ENCODE measurements at places on chromosomes 3 and 15. TPM values are rescaled to one million over a fixed set of nuclear protein-coding genes. Genes with fewer than 3 reads are reported as not detected.

Gene RLBP1
- total RNA-seq = not detected

GRCh38 chr15:38996111-38996631 is 431.6 kb upstream of the RASGRP1 start:
- peaks cover 4% of the 10 kb centered on the region for H3K4me1 ChIP-seq
- peaks cover 2% of the 10 kb centered on the region for H3K27me3 ChIP-seq
- no peak overlapping the region for H3K27ac ChIP-seq
- no peak overlapping the region for H3K4me3 ChIP-seq
- no peaks in the 10 kb centered on the region for H3K36me3 ChIP-seq

- no peaks in the 10 kb centered on the region for H3K4me1 ChIP-seq
- DNase-seq = no peak
- no peaks in the 10 kb centered on the region for H3K36me3 ChIP-seq
These were observed 43.0 kb downstream of the CGNL1 start for GRCh38 chr15:57419335-57419734.

DNA sequence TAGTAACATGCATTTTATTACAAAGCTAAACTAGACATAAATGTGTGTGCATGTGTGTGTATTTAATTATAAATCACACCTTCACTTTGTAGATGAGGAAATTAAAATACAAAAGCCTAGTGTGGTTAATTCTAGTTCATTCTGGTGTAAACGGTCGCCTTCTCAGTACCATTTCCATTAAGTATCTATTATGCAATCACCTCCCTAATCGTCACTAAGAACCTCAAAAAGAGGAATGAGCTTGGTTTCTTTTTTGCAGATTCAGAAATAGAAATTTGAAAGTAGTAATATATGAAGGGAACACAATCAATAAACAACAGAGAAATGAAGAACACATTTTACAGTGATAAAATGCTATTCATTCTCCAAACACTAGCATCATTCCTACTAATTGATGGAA is 233.2 kb downstream of the ZBBX start:
- no peaks in the 10 kb centered on the region for H3K27me3 ChIP-seq
- no peak overlapping the region for H3K4me3 ChIP-seq
- no peak for DNase-seq

DNA sequence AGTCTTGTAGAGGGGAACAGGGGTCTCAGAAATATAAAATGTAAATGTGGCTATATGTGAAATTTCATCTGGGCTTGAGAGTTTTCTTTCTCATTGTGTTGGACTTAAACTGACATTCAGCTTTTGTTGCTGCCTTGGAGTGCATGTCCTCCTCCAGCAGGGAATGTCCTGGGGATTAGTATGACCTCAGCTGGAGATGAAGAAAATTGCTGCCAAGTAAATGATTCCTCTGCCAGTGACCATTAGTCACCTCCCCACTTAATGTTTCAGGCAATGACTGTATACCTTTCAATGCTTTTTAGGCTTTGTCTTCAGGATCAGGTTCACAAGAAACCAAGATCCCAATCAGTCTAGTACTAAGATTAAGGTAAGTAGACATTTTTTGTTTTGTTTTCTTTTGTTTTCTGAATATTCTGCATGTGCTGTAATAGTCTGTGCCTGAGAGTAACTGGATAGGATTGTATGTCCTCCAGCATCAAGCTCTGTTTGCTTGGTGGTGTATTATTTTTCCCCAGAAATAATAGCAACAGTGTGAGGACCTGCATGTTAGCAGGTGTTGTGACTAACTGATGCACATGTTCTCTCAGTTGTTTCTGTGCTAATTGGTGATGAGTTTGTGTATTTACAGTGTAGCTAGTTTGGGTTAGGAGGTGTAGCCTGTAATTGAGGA is 18.1 kb upstream of the SLC22A13 start:
- H3K27me3 ChIP-seq = no peaks in the 10 kb centered on the region
- no peak for DNase-seq
- H3K36me3 ChIP-seq = peaks cover 35% of the 10 kb centered on the region
- H3K27ac ChIP-seq = no peak overlapping the region
- no peaks in the 10 kb centered on the region for H3K4me1 ChIP-seq
- H3K4me3 ChIP-seq = no peak overlapping the region

GRCh38 chr3:29291982-29292363 is 11.1 kb downstream of the RBMS3 start:
- H3K36me3 ChIP-seq = no peaks in the 10 kb centered on the region
- H3K4me1 ChIP-seq = no peaks in the 10 kb centered on the region
- H3K27me3 ChIP-seq = no peaks in the 10 kb centered on the region
- no peak overlapping the region for H3K4me3 ChIP-seq
- no peak for DNase-seq
- H3K27ac ChIP-seq = no peak overlapping the region
